Skeletal muscle tissue (tissue), 5 donors: ENCODE measurements at places on chromosomes 5 and 9. TPM values are rescaled to one million over a fixed set of nuclear protein-coding genes. Genes with fewer than 3 reads are reported as not detected.

SLC6A18 gene
- not detected for total RNA-seq

MEF2C gene
- total RNA-seq = 464 TPM

ARHGEF28 gene
- total RNA-seq = 8.4 TPM

PCDHGA1 gene
- total RNA-seq = 0.52 TPM

CYLC2 gene
- total RNA-seq = not detected

PLAC8L1 gene
- not detected for total RNA-seq

LMX1B gene
- under 0.01 TPM for total RNA-seq

EPB41L4B gene
- 6.8 TPM for total RNA-seq

CCDC192 gene
- not detected for total RNA-seq

LEAP2 gene
- total RNA-seq = 2.1 TPM

EGFLAM gene
- total RNA-seq = 41.8 TPM

PPP3R2 gene
- not detected for total RNA-seq

ITGA2 gene
- 15.7 TPM for total RNA-seq

PCDHGA9 gene
- 4.7 TPM for total RNA-seq

TAS2R1 gene
- total RNA-seq = not detected

NUP155 gene
- total RNA-seq = 42.3 TPM

KIF20A gene
- 8.9 TPM for total RNA-seq

GFI1B gene
- 1.0 TPM for total RNA-seq

C5orf63 gene
- 3.7 TPM for total RNA-seq

ADRB2 gene
- 3.1 TPM for total RNA-seq

CRB2 gene
- under 0.01 TPM for total RNA-seq

PCDHA5 gene
- not detected for total RNA-seq

POU4F3 gene
- total RNA-seq = not detected

PRSS3 gene
- 0.52 TPM for total RNA-seq

LHX3 gene
- not detected for total RNA-seq

PCSK5 gene
- 16.7 TPM for total RNA-seq

NME5 gene
- not detected for total RNA-seq
